ENCODE measurements at places on chromosomes 5 and 9. TPM values are rescaled to one million over a fixed set of nuclear protein-coding genes. Genes with fewer than 3 reads are reported as not detected.

The IFNA4 gene
- polyA plus RNA-seq: not detected

The GGTA1 gene
- polyA plus RNA-seq: 0.34 TPM

The LCN15 gene
- not detected for polyA plus RNA-seq

The CDC20B gene
- polyA plus RNA-seq: not detected

The UGT3A1 gene
- polyA plus RNA-seq: not detected

The EQTN gene
- polyA plus RNA-seq: not detected

The FIBCD1 gene
- not detected for polyA plus RNA-seq

The PCDHGA9 gene
- not detected for polyA plus RNA-seq

The CBY3 gene
- 0.62 TPM for polyA plus RNA-seq

The UAP1L1 gene
- polyA plus RNA-seq: 2.3 TPM

The MACIR gene
- polyA plus RNA-seq: 0.76 TPM

The SPATA31A3 gene
- not detected for polyA plus RNA-seq

DNA sequence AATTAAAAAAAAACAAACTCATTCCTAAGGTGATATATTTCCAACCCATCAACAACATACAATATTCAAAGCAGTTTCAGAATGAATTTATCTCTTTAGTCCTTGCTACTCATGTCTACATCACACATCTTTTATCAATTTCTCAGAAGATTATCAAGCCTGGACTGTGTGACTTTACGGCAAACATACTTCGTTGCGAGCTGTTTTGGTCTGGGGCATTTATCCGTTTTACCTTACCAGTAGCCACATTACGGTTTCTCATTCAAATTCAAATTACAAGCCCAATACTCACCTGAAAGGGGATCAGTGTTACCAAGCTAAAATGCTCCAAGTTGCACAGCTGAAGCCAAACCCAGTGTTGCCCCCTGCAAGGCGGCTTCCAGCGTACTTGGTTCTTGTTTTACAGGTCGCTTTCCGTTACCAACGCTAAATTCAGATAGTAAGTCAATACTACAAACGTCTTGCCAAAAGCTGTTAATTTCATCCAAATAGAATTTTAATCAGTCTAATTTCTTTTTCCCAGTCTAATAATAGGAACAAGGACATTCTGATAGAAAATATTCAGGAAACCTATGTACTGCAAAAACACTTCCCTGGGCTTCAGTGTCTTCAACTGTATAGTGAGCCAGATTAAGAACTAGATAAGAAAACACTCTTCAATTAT is 1.8 kb downstream of the HNRNPH1 start:
- peaks cover 71% of the 10 kb centered on the region for H3K4me1 ChIP-seq
- peak overlapping the region; percentile 85 for H3K4me3 ChIP-seq
- no peak for DNase-seq

GRCh38 chr9:18317896-18318295 is 156.1 kb upstream of the ADAMTSL1 start:
- H3K36me3 ChIP-seq: no peaks in the 10 kb centered on the region
- H3K27ac ChIP-seq: no peak overlapping the region
- no peak overlapping the region for H3K4me3 ChIP-seq

DNA sequence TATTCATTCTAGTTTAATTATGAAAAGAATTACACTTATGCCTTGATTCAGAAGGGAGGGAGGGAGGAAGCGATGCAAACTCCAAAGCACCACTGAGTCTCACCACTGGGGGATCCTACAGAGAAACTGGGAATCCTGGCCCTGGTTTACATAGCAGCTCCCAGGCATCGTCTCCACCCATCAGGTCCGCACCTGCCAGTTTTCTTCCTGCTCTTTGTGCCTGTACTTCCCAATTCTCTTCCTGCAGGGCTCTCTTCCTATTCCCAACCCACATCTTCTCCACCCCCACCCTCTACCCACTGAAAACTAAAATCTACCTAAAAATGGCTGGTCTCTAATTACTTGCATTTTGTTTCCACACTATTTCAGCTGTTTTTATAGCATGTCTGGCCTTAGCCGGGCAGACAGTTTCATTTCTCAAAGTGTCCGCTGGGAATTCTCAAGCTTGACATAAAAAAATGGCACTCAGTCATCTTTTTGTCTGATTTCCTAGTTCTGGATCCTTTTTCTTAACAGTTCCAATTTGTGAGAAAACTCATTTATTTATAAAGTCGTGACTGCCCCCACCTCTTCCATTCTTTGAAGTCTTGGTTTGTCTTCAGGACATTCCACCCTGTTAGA is 1.6 kb upstream of the TNIP1 start:
- peaks cover 89% of the 10 kb centered on the region for H3K4me1 ChIP-seq
- peaks cover 5% of the 10 kb centered on the region for H3K36me3 ChIP-seq
- no peaks in the 10 kb centered on the region for H3K27me3 ChIP-seq
- H3K4me3 ChIP-seq: peak overlapping the region; percentile 22
- peak overlapping the region; percentile 96 for H3K27ac ChIP-seq

GRCh38 chr9:130973686-130974281 is 34.7 kb upstream of the FIBCD1 start:
- no peak overlapping the region for H3K4me3 ChIP-seq
- peaks cover 30% of the 10 kb centered on the region for H3K27me3 ChIP-seq
- peaks cover 8% of the 10 kb centered on the region for H3K4me1 ChIP-seq

DNA sequence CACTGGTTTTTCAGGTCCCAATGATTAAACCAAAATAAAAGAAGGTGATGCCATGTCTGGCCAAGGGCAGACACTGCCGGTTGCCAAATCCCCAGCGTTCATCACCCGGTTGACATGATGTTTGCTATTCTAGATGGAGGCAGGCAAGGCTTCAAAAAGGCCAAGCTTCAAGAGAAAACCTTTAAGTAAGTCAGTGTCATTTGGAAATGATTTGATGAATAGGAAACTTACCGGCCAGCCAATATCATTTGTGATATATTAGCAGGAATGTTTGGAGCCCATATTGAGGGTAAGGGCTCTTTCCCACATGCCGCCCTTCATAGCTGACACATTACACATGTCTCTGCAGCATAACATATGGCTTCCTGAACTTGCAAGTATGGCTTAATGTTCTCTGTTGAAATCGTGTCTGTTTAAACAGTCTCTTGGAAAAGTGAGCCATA is 89.5 kb upstream of the TTC23L start:
- no peaks in the 10 kb centered on the region for H3K4me1 ChIP-seq
- H3K27ac ChIP-seq: no peak overlapping the region
- no peak overlapping the region for H3K4me3 ChIP-seq
- no peaks in the 10 kb centered on the region for H3K36me3 ChIP-seq
- H3K27me3 ChIP-seq: peaks cover 3% of the 10 kb centered on the region
- DNase-seq: no peak

GRCh38 chr5:31639481-31640411 is 815 bp downstream of the PDZD2 start:
- H3K27me3 ChIP-seq: peaks cover 17% of the 10 kb centered on the region
- peak overlapping the region; percentile 73 for H3K4me3 ChIP-seq
- H3K4me1 ChIP-seq: peaks cover 16% of the 10 kb centered on the region
- no peak overlapping the region for H3K27ac ChIP-seq
- H3K36me3 ChIP-seq: no peaks in the 10 kb centered on the region

- peaks cover 4% of the 10 kb centered on the region for H3K36me3 ChIP-seq
- no peaks in the 10 kb centered on the region for H3K27me3 ChIP-seq
- DNase-seq: no peak
- H3K4me1 ChIP-seq: peaks cover 32% of the 10 kb centered on the region
- no peak overlapping the region for H3K27ac ChIP-seq
Observed at GRCh38 chr9:37229882-37230482, 109.6 kb downstream of the ZCCHC7 start.

GRCh38 chr9:95581900-95582299 is 65.1 kb upstream of the PTCH1 start:
- no peak overlapping the region for H3K4me3 ChIP-seq
- H3K4me1 ChIP-seq: no peaks in the 10 kb centered on the region
- H3K27me3 ChIP-seq: peaks cover 4% of the 10 kb centered on the region
- DNase-seq: no peak
- no peak overlapping the region for H3K27ac ChIP-seq

DNA sequence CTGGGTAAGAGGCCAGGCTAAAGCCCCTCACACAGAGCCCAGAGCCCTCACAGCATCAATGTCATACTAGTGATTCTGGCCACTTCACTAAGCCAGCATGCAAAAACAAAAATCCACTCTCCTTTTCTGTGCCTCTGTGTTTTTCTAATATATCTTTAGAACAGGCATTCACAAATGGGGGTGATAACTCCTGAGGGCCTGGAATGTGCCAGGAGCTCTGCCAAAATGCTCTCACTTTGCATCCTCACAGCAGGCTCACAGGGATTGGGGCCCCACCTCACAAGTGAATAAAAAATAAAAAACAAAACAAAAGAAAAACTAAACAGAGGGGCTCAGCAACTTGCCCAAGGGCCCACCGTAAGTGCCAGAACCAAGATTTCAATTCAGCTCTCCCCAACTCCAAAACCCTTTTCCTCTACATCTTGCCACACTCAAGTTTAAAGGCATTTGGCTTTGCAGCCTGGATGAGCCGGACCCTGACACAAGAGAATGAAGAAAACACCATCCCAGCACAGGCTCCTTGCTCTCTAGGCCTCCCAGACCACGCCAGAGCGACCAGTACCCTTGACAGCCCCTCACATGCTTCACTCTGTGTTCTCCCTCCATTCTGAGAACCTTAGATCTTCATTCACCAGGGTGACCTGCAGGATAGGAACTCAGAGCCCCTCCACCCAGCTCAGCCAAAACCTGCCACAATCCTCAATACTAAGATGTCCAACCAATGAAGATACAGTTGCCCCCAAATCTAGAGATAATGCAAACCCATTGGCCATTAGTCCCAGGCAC is 51.3 kb downstream of the SAXO1 start:
- H3K36me3 ChIP-seq: no peaks in the 10 kb centered on the region
- H3K27ac ChIP-seq: no peak overlapping the region
- H3K27me3 ChIP-seq: no peaks in the 10 kb centered on the region
- peaks cover 2% of the 10 kb centered on the region for H3K4me1 ChIP-seq

GRCh38 chr9:124110307-124110915 is 98.8 kb downstream of the LHX2 start:
- no peak overlapping the region for H3K27ac ChIP-seq
- H3K4me1 ChIP-seq: no peaks in the 10 kb centered on the region
- no peak overlapping the region for H3K4me3 ChIP-seq

- H3K36me3 ChIP-seq: no peaks in the 10 kb centered on the region
- peaks cover 4% of the 10 kb centered on the region for H3K27me3 ChIP-seq
- no peak overlapping the region for H3K4me3 ChIP-seq
Observed at GRCh38 chr9:133615186-133615585, 6.0 kb upstream of the FAM163B start.

DNA sequence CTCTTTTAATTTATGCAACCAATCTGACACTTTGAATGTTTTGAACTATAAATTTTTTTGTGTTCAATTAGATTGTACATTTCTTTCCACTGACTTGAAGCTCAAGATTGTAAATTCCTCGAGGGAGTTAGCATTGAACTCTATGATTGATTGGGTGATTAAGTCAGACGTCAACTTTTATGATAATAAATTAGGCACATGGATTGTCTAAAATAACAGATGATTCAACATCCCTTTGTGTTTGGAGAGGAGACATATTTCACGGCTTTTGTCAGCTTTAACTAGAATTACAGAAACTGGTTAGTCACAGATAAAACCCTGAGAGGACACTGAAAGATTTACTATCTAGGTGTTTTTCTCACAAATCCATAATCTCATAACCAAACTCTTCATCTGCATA is 32.7 kb upstream of the TXNDC8 start:
- no peaks in the 10 kb centered on the region for H3K36me3 ChIP-seq
- no peak overlapping the region for H3K27ac ChIP-seq
- H3K4me3 ChIP-seq: no peak overlapping the region
- peaks cover under 1% of the 10 kb centered on the region for H3K27me3 ChIP-seq

GRCh38 chr5:147084702-147085101 is 150.1 kb upstream of the STK32A start:
- no peak overlapping the region for H3K27ac ChIP-seq
- no peaks in the 10 kb centered on the region for H3K36me3 ChIP-seq
- no peaks in the 10 kb centered on the region for H3K4me1 ChIP-seq
- DNase-seq: no peak

DNA sequence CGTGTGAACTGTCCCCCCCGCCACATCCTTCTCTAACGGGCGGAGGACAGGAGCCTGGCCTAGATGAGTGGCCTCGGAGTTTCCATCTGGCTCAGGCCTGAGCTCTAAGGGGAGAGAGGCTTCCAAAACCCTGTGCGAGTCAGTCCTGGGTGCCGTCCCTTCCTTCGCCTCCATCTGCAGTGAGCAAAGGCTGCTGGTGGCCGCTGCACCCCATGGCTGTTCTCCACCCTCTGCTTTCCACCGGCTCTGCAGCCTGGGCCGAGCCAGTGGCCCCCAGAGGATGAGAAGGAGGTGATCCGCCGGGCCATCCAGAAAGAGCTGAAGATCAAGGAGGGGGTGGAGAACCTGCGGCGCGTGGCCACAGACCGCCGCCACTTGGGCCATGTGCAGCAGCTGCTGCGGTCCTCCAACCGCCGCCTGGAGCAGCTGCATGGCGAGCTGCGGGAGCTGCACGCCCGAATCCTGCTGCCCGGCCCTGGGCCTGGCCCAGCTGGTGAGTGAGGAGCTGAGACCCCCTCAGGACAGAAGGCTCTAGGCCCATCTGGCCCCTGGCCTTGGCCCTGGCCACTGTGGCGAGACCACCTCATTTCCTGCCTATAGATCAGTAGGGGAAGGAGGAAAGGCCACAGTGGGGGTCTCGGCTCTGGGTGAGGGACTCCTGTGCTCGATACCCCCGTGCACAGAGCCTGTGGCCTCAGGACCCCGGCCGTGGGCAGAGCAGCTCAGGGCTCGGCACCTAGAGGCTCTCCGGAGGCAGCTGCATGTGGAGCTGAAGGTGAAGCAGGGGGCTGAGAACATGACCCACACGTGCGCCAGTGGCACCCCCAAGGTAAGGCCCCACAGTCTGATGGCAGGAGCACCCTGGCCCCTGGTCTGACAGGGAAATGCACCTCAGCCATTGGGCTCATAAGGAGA is 3.0 kb downstream of the PKN3 start:
- H3K36me3 ChIP-seq: no peaks in the 10 kb centered on the region
- no peak overlapping the region for H3K27ac ChIP-seq
- no peak for DNase-seq
- H3K4me3 ChIP-seq: no peak overlapping the region
- no peaks in the 10 kb centered on the region for H3K27me3 ChIP-seq
- peaks cover 15% of the 10 kb centered on the region for H3K4me1 ChIP-seq

DNA sequence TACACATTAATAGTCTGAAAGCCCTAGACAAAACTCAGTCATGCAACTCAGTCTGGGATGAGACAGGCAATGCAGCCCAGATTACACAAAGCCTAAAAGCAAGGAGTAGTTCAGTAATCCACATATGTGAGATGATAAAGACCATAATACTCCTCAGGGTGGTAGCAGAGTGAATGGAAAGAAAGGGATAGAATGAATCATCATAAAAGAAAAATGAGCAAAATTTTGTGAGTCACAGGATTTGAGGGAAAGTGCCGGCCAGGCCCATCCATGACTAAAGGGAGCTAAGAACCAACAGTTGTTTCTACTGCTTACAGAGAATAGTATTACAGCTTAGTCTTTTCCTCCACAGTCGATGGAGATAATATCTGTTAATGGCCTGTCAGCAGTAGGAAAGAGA is 90.0 kb upstream of the POU5F2 start:
- H3K27ac ChIP-seq: no peak overlapping the region
- peaks cover 35% of the 10 kb centered on the region for H3K36me3 ChIP-seq
- no peak overlapping the region for H3K4me3 ChIP-seq
- no peaks in the 10 kb centered on the region for H3K4me1 ChIP-seq

All from naive thymus-derived CD8-positive, alpha-beta T cell (primary cell).